Tibial nerve (tissue), 4 donors: ENCODE measurements at places on chromosomes 3 and 15. TPM values are rescaled to one million over a fixed set of nuclear protein-coding genes. Genes with fewer than 3 reads are reported as not detected.

UBP1 gene
- total RNA-seq = 71.4 TPM

CCR1 gene
- total RNA-seq = 9.8 TPM

DNA sequence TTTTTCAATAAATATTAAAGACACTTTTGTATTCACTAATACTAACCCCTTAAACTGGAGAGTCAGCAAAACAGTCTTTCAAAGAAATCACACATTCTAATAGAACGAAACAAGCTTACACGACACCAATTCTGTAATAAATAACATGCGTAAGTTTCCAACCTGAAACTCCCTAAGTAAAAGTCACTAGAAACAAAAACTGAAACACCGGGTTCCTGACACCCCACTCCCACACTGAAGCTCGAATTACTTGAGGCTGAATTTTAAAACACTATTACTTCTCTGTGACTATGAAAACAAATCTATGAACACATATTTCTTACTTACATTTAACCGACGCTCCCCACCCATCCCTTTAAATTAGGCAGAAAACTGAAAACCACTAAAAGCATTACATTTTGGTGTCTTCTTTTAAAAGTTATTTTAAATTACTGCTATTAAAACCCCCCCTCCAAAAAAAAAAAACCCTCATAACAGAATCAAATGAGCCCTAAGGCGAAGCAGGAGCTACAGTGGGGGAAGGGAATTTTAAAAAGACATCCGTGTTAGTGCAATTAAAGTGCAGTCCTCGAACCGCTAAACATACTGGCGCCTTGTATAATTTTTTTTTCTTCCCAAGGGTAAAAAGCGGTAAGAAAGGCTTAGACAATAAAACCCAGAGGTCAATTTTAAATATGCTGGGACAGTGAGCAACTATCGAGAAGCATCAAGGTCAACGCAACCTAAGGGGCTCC, 878 bp downstream of the SPPL2A start:
- no peak for DNase-seq

DNA sequence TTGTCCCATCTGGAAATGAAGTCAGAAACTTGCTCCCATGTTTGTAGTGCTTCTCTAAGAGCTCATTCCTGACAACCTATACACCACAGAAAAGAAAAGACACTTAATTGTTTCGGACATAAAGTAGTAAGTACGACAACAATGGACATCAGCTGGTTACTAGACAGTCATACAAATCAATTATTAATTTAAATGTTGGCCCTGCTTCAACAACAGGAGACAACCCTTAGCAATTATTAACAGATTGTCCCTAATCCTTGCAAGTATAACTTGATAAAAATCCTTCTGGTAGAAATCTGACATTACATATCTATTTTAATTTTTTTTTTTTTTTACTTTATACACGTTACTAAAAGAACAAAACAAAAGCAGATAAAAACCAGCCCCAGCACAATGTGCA, 29.8 kb downstream of the ERICH6 start:
- DNase-seq = no peak

DNA sequence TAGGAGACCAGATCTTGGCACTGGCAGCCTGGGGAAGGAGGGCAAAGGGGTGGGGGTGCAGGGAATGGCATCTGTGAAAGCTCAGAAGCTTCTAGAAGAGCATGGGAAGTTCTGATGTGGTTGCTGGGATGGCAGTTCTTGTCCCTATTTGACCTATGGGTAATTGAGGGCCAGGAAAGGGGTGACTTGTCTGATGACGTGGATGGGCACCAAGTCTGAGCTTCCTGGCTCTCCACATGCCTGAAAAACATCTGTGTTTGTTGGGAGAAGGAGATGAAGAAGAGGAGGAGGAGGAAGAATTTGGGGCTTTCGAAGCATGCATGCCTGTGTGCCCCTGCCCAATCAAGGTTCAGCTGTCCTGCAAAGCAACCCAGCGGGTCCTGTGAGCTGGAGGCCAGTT, 158.8 kb downstream of the SMAD6 start:
- DNase-seq = no peak

DNA sequence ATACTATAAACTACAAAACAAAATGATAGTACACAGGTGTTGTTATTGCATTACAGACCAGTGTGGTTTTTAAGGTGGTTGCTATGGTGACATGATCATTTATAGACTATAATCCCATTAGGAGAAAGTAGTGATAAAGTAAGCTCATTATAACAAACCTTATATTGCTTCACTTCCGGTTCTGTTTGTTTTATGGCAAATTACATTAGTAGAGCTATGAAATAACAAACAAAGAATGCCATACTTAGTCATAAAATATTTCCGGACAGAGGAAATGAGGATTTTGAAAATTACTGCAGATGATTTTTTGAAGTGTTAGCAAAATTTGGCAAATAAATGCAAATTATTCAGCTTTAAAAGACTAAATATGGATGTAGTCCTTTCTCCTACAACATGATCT, 640.4 kb upstream of the ARPP21 start:
- no peak for DNase-seq

DNA sequence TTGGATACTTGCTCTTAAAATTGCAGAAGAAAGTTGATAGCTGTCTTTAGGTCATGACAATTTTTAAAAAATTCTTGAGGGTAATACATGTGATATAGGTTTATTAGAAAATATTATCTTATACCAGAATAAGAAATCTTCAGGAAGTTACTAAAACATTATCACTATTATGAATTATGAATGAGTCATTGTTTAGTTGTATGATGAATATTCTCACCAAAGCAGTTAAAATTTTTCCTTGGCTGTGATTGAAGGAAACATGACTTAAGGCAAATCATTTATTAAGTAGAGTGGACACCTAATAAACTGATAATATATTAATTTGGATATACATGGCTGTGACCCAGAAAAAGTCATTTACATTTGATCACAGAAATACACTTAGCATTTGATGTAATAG, 30.1 kb downstream of the APPL1 start:
- no peak for DNase-seq

DNA sequence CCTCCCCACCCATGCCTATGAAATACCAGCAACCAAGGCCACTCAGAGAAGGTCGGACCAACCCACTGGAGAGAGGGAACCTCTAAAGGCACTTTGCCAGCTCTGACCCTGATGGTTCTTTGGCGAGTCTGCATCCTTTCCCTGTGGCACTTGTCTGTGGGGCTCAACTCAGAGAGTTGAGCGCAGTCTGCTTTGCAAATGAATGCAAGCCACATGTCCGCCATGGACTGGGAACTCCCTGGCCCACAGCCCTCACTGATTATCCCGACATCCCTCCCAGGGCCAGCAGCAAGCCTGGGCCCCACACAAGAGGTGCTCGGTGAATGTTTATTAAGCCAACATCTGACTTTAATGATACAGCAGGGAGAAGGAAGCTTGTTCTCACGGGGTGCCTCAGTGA, 55.5 kb upstream of the HES1 start:
- no peak for DNase-seq
